ENCODE measurements at places on chromosomes 4 and X. TPM values are rescaled to one million over a fixed set of nuclear protein-coding genes. Genes with fewer than 3 reads are reported as not detected.

- no peak for DNase-seq
Measured at GRCh38 chr4:14165222-14165920, 537.8 kb upstream of the BOD1L1 start.

The ASB12 gene
- total RNA-seq: not detected

- no peak for DNase-seq
Measured at GRCh38 chrX:154064637-154065435, 32.7 kb downstream of the MECP2 start.

- DNase-seq: no peak
Measured at GRCh38 chrX:28910487-28910886, 323.2 kb downstream of the IL1RAPL1 start.

The F11 gene
- total RNA-seq: not detected

DNA sequence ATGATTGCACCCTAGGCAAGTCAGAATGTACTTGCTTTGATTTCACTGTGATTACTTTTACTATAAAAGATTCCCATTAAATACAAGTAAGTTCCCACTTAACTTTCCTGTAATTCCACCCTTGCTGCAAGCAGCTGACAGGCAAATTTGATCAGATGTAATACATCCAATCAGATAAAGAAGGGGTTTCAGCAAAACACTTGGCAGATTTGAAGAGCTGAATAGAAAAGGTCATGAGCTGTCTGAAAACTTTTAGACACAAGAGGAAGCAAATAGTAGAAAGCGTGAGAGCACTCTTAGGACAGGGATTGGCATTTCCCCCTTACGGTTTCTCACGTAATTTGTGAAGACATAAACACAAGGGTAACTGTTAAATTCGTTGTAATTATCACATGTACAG lies 22.8 kb downstream of the HSD17B13 start:
- no peak for DNase-seq

The FOXR2 gene
- not detected for total RNA-seq

GRCh38 chr4:154164931-154165839 lies 326.4 kb downstream of the DCHS2 start:
- peak; percentile 82 for DNase-seq

- peak; percentile 26 for DNase-seq
Measured at GRCh38 chrX:110086162-110086915, 83.4 kb downstream of the TMEM164 start.

- DNase-seq: no peak
Measured at GRCh38 chr4:104022226-104022625, 302.4 kb upstream of the TACR3 start.

DNA sequence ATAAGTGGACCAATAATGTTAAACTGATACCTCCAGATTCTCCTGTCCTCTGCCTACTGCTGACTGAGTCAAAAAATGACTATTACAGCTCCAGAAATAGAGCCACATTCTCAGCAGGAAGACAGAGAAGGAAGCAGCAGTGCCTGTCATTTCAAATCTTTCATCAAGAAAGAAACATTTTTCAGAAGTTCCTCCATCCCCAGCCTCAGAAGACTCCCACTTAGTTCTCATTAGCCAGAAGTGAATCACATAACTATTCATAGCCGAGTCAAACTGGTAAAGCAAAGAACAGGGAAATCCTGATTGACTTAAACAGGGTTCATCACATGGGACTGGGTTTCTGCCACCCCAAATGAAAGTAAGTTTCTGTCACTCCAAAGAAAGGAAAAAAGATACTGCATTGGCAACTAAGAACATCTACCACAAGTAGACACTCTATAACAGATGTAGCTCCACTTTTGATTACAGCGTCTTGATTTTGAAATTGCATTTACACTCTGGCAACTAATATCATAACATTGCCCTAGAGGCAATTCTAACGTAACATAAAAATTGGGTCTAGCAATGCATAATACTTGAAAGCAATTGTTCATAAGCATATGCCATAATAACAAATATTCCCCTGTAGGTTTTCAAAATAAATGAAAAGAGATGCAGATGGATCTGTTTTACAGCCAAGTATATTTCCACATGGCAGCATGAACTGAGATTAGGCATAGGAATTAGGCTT lies 599.8 kb downstream of the GALNTL6 start:
- DNase-seq: peak; percentile 59

DNA sequence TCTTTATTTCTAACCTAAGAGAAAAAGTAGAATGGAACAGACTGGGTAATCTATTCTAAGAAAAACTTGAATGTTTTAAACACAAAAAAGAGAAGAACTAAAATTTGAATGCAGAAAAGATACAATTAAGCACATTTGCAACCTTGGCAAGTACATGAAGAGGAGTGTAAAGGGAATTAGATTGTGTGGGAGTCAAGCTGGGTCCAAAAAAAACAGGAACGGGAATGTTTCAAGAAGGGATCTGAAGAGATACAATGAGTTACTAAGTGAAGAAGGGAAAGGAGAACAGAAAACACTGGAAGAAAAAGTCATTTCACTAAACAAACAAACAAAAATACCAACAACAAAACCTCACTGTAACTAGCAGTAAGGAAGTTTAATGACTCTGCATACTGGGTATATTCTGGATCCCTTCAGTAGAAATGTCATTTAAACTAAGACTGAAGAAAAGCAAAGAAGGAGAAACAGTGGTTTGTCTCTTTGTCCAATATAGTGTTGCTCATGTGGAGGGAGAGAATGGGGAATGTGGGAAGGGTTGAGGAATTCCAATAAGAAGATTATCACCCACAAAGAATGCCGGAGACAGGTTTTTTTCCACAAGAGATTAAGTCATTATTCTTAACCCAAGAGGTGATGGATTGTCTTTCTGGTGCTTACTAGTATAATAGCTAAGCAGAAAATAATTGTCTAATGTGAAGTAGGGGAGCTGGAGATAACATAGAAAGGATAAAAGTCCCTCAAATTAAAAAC lies 50.4 kb upstream of the PTPN13 start:
- no peak for DNase-seq

DNA sequence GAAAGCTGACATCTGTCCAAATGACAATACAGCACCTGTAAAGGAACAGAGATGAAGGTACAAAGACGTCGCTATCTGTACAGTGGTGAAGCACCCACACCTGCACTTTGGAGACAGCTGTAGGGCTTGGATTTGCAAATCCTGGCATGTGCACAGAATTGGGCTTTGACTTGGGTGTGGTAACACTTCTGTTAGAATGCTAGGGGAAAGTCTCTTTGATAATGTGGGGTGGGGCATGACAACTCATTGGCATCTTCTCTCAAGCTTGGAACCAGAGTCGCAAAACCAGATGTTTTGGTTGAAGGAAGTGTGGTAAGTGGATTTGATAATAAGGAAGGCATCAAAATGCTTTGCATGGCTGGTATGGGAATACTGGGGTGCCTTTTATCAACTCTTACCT lies 55.5 kb downstream of the VCX3B start:
- DNase-seq: no peak

The CXCL3 gene
- 8.7 TPM for total RNA-seq

The POU4F2 gene
- total RNA-seq: not detected

DNA sequence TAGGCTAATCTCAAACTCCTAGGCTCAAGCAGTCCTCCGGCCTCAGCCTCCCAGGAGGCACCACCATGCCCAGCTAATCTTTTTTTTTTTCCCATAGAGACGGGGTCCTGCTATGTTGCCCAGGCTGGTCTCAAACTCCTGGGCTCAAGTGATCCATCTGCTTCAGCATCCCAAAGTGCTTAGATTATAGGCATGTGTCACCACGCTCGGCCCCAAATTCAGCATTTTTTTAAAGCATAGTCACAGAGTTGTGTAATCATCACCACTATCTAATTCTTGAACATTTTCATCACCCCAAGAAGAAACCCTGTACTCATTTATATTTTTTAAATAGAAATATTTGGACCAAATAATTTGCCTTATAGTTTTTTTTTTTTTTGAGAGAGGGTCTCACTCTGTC lies 10.3 kb downstream of the CENPI start:
- DNase-seq: peak; percentile 50

GRCh38 chr4:89674876-89675459 lies 162.0 kb downstream of the SNCA start:
- DNase-seq: no peak

DNA sequence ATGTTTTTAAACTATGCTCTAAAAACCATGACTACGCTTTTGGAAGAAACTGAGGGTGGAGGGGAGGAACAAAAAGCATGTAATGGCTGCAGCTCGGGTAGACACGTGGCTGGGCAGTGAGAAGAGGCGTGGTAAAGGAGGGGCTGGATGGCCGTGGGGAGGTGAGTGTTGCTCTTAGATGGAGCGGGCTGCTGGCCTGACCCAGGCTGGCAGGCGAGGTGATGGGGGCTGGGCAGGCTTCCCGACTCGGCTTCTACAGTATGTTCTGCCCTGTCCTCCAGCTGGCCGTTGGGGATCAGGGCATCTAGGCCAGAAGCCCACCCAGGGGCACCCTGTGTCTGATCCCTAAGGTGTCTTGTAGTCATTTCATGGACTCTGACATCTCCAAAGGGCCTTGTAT lies 60.7 kb downstream of the EFHC2 start:
- DNase-seq: no peak

The PRPS1 gene
- 45.8 TPM for total RNA-seq

GRCh38 chr4:86043755-86044592 lies 315.9 kb downstream of the MAPK10 start:
- DNase-seq: peak; percentile 70

GRCh38 chr4:62208921-62209320 lies 1008.8 kb downstream of the ADGRL3 start:
- no peak for DNase-seq

DNA sequence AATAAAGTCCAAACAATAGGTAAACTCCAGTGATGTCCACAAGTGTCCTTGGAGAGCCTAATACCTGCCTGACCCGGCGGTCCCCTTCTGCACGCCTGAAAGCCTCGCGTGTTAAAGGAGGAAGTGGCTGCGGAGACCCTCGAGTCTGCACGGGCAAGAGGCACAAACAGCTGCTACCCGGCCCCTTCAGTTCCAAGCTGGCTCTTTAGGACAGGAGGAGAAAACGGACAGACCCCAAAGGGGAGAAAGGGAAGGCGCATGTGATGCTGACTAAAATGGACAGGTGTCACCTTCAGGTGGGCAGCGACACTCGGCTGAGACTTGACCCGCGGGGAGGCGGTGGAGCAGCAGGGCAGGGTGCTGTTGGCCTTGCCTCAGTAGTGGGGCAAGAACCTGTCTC lies 102.7 kb upstream of the TENM3 start:
- DNase-seq: no peak

The PARM1 gene
- total RNA-seq: 2.0 TPM

All from LHCN-M2 (cell line).